T-helper 22 cell (primary cell): ENCODE measurements at places on chromosomes 5 and 9.

DNA sequence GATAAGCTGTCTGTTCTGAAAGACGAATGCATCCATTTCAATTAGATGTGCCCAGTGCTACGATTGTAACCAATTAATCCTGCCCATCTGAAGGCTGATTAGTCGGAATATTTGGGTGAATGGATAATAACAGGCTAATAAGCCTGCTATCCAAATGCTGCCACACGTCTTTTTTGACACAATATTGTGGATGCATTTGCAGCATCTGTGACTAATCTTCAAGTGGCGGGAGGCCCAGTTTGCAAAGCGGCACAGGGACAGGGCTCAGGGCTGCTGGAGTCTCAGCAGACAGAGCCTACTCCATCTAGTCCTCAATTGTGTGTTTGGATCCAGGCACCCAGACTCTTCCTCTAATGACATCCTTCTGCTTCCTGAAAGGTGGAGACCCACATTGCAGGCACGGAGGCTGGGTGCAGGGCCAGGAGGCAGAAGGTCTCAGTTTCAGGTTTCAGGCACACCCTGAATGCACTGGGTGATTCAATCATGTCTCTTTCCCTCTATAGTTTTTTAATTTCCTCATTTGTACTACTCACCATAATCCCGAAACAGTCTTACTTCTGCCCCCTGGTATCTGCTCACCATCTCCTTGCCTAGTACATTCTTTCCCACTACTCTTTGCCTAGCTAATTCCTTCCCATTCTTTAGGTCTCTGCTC lies 169.6 kb downstream of the ASTN2 start:
- no peak for DNase-seq

GRCh38 chr5:121325930-121326329 lies 525.8 kb upstream of the FTMT start:
- no peak for DNase-seq

DNA sequence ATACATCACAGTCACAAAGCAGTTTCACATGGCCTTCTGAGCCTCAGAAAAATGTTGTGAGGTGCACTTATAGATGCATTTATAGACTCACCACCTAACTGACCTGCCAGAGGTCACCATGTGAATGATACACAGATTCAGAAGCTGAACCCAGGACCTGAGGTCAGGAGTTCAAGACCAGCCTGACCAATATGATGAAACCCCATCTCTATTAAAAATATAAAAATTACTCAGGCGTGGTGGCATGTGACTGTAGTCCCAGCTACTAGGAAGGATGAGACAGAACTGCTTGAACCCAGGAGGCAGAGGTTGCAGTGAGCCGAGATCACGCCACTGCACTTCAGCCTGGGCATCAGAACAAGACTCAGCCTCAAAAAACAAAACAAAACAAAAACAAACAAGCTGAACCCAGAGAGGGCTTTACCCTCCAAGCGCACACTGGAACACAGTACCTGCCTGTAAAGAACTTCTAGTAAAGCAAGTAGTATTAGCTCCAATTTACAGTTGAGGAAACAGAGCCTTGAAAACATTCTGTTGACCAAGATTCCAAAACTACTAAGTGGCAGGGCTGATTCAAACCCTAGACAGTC lies 16.3 kb downstream of the ECPAS start:
- no peak for DNase-seq

DNA sequence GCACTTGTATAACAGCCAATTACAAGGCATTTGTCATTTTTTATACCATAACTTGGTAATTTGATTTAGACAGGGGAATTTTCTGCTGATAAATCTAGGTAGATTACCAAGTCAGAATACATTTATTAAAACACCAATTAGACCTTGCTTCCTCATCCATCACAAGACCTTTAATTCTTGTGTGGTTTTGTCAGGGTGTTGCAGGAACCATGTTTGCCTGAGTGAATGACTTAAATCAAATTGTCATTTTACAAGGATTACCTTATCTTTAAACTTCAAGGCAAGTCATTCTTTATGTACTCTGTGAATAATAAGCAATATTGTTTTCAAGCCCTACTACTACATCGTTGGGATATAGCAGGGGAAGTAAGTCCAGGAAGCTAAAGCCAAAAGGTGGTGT lies 257.7 kb downstream of the KCTD16 start:
- no peak for DNase-seq

DNA sequence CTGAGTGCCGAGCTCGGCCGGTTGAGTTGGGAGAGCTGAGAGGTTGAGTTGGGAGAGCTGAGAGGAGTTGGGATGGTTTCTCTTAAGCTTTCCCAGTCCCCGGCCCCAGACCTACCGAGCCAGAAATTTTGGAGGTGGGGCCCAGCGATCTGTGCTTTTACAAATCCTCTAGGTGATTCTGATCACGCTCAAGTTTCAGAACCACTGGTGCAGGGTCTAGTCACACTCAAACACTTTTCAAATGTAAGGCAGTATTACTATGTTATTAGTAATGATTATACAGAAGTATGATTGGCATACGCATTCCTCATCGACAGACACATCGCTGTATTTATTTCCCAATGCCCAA lies 256 bp upstream of the CLINT1 start:
- no peak for DNase-seq

DNA sequence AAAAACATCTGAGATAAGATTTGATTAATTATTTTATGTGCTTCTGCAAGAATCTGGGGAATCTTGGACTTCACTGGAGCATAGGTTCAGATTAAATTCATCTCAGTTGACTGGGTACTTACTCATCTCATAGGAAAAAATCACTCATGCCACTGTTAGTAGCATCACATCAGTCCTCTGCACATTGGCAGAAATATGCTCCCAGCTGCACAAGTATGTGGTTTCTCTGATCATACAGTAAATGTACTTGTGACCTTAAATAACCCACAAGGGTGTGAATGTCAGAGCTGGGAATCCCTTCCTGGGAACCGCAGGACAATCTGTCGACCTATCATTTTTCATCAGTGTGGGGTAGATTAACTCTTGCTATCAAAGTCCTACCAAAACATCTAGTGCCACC lies 203.7 kb upstream of the SLC24A2 start:
- no peak for DNase-seq

DNA sequence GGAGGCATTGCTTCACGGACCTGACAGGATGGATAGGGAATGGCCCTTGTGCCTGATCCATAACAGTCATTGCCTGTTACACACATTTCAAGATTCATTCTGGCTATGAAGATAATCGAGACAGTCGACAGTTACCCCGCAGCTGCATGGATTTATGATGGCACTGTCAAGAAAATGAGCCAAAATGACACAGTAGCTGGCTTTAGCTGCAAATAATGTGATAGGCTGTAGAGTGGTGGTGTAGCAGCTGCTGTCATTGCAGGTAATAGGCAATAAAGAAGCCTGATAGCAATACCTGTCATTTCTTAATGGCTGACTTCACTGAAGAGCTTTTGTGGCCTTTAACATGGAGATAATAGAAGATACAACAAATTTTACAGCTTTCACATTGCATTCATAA lies 1085.2 kb upstream of the ARRDC3 start:
- no peak for DNase-seq

- DNase-seq, result no peak
These were observed 857 bp downstream of the ADAM19 start for GRCh38 chr5:157574456-157575380.

- no peak for DNase-seq
These were observed 47.9 kb downstream of the TMEM252 start for GRCh38 chr9:68492806-68493205.

DNA sequence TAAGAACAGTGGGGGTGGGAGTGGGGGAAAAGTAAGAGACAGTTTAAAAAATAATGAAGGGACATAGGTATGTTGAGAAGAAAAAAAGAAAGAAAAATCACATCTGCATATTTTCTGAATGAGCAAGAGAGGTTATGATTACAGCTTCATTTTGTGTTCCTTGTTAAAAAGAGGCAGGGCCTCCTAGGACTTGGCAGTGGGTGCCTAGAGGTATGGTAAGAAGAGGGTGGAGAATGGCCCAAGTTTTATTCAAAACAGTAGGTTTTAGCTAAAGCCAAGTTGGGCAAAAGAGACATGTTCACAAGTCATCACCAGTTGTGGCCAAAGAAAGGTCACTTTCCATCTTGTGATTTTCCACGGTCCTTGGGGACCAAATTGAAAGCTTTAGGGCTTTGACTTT lies 643.4 kb downstream of the CCDC171 start:
- no peak for DNase-seq

GRCh38 chr5:172235132-172235780 lies 41.3 kb downstream of the EFCAB9 start:
- no peak for DNase-seq

DNA sequence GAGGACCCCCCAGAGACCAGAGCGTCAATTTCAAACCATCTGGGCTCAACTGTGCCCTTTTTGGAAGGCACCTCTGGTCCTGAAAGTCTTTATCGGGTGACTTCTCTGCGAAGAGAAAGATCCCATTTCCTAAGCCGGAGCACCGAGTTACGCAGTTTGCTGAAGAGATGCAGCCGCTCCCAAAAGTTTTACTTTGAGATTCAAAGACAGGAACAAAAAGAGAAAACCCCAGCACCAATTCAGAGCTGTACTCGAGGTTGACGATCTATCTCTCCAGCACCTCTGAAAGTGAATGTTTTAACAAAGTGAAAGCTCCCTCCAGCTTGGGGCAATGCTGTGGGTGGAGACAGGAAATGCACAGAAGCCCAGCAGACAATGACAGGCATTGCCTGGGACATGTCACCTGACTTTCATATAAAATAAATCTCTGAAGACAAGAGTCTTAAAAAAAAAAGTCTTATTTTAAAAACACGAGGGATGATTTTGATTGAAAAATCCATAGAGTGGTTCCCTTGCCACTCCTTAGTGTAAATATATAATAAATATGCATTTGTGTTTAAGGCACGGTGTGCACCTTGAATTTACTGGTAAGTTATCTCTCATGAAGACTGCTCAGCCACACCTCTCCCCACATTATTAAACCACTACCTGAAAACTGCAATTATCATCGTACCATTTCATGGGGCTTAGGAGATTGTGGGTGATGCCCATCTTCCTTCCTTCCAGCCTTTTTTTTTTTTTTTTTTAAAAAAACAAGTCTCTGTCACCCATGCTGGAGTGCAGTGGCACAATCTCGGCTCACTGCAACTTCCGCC lies 79.9 kb downstream of the FNBP1 start:
- DNase-seq, result peak; percentile 74

GRCh38 chr5:133113331-133114061 lies 61.7 kb downstream of the HSPA4 start:
- no peak for DNase-seq

DNA sequence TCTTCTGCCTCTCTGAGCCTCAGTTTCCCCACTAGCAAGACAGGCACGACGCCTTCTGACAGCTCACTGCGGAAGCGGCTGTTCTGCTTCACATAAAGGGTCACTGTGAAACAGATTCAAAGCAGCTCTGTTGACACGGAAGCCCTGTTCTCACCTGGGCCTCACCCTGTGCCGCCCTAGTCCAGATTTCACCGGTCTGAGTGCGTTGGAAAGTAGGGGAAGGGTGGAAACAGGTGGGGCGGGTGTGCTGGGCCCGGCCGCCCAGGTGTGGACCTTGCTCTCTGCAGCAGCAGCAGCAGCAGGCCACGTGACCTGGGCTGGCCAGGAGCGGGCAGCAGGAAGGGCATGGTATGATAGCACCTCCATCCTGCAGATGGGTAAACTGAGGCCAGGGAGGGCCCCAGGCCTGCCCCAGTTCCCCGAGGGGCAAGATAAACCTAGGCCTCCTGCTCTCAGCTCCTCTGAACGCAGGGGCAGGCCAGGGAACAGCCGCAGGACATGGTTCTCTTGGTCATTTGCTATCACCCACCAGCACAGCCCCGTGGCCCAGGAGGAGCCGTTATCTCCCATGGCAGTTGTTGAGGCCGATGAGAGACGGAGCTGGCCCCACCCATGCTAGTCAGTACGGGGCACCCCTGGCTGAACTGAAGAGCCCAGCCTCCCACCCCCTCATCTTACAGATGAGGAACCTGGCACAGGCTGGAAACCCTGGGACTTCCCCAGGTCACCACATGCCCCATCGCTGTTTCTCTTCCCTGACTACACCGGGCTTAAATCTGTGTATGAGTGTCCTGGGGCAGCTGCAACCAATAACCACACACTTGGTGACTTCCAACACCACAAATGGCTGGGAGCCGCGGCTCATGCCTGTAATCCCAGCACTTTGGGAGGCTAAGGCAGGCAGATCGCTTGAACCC lies 12.1 kb downstream of the PTGES2 start:
- DNase-seq, result no peak

DNA sequence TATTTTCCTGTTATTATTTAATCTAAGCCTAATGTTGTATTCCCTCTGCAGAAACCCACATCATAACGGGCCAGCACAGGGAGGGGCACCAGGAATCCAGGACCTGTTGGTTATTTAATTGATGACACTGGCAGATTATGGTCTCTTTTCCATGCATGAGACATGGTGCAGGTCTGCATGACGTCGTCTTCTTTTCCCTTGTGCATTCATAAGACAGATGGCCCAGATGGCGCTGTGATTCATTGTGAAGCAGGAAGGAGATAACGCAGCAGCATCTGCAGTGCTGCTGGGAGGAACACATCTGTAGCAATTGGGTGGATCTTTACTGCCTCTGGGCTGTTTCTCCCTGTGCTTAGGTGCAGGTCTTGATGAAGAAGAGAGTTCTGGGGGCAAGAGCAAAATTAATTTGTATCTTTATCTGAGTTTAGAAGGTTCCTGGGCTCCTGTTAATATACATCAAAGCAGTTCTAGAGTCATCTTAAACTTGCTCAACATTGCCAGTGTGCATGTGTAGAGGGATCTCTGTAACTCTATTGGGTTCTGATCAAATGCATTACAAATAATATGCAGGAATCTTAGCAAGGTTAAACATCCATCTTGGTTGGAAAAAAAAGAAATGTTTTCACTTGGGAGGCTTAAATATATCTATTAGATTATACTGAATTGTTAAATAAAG lies 176.1 kb downstream of the PCSK1 start:
- DNase-seq, result no peak

- DNase-seq, result no peak
These were observed 350.8 kb downstream of the DMRT2 start for GRCh38 chr9:1400983-1401382.

- DNase-seq, result no peak
These were observed 20.2 kb downstream of the IL7R start for GRCh38 chr5:35876922-35877321.
